ENCODE measurements at places on chromosomes 4 and X.
A peak's percentile ranks its signal among the peaks of the same experiment; 100 is the strongest.

DNA sequence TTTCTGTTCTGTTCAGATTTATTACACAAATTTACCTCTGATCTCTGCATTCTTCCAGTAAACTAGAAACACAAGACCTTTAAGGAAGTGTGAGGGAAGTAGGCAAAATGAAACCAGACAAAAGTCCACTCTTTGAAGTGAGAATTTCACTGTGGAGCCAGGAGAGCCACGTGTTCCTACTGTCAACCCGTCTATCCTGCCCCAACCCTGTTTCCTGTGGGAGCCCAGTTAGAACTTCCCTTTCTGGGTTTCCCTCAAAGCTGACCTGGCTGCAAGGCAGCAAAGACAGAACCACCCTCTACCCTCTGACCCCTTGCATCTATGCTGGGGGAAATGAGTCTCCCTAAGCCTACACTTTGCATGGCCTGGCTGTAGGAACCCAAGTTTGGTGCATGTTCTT, 40.0 kb downstream of the TMEM144 start:
- no peak for DNase-seq

DNA sequence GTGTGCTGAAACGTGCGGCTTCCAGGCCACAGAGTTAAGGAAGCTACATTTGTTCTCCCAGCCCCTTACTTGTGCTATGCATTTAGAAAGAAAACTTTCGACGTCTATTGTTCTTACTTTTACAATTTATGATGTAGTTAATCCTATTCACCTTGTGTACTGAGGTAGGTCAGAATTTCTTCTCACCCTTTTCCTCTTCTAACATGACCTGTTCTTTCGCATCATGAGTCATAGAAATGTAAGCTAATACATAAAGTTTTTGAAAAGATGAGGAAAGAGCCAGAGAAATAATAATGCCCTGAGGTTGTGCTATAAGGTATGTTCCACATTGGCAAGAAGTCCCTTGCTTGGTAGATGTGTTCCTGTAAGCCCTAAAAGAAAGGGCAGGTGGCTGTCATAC, 298.3 kb downstream of the TRIML1 start:
- DNase-seq = no peak

GRCh38 chr4:184824776-184825084, 1.0 kb downstream of the ACSL1 start:
- no peak for DNase-seq

DNA sequence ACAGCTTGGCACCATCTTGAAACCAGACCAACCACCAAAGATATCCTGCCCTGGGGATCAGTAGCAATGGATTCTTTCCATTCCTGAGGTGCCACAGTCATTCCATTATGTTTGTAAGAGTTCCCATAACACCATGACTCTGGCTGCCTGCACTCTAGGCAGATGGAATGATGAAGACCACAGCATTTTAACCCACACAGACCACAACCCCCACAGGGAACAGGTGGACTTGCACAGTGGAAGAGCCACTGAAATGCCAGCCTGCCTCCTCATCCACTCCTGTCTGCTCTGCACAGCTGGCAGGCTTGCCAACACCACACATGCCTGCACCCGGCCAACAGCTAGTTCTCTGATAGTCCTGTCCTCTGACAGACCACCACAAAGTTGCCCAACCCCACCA, 2362.2 kb upstream of the AGA start:
- no peak for DNase-seq

DNA sequence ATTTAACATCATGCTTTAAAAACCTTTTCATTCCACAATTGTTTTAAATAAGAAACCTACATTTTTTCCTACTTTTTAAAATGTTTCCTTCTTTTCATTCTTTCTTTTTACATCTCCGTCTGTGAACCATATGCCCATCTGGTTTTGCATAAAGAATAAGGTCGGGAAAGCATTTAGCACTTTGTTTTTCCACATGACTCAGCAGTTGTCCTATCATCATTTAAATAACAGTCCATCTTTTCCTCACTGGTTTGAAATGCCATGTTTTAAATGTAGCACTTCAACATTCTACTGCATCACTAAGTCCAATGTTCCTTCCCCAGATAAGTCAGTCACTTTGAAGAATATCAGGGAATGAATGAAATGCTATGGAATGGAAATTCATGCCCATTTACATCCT, 128.4 kb downstream of the SH3RF1 start:
- DNase-seq = no peak

DNA sequence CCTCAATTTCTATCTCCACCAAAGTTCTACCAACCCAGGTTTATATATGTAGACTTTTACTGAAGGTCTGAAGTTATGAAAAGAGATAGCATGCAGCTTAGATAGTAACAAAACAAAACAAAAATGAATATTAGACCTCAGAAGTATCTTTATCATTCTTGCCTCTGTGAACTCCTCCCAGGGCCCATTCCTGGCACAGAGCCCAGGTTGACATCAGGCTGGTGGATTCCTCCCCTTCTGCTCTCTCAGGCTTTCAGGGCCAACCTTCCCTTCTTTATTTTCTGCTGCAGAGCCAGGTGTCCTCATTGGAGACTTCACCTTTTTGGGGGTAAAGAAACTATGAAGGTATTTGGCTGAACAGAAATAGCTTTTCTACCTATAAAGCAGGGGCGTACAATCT, 112.8 kb upstream of the PITX2 start:
- peak; percentile 15 for DNase-seq

DNA sequence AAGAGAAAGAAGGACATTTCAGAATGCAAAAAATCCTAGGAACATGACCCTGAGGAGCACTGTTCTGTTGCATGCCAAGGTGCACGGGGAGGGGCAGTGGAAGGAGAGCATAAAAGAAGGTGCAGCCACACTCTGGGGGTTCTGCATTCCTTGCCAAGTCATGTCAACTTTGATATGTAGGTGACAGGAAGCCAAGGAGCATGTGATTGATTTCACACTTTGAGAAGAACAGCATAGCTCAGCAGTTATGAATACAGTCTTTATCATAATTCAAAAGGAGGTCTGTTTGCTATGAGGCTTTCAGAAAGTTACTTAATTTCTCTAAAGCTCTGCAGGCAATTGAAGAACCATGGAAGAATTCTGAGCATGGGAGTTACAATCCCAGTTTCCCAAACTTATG, 50.6 kb downstream of the SCFD2 start:
- DNase-seq = no peak

- DNase-seq = no peak
These were observed 10.7 kb upstream of the YIPF7 start for GRCh38 chr4:44661940-44662622.

DNA sequence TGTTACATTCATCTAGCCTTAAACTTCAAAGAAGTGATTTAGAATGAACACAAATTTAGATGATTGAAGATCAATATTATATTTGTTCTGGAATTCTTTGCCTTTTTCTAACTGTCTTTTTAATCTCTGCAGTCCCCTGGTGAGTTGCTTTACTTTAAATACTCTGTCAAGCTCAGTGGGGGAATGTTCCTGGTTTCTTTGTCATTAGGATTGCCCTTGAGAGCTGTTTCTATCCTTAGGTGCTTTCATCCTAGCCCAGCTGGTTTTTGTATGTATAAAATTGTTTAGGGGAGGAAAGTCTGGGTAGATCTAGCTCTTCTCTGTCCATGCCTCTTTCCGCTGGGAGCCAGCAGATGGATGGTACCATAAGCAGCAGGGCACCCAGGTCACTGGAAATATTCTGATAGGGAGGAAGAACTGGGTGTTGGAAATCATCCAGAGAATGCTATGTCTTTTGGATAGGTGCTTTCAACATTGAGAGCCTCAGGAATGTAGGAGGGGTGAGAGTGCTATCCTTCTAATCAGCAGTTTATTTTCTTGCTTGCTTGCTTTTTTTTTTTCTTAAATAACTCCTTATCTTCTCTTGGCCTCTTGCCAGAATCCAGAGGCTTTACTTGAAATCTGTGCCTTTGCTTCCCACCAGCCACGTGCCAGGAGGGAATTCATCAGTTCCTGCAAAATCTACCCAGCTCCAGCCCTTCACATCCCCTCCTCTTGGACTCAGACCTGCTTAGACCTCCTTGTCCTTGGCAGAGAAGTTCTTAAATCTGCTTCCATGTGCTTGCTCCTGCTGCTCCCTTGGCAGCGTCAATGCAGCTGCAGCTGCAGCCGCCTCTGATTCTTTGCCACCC, 215.3 kb upstream of the ANXA3 start:
- DNase-seq = peak; percentile 28

DNA sequence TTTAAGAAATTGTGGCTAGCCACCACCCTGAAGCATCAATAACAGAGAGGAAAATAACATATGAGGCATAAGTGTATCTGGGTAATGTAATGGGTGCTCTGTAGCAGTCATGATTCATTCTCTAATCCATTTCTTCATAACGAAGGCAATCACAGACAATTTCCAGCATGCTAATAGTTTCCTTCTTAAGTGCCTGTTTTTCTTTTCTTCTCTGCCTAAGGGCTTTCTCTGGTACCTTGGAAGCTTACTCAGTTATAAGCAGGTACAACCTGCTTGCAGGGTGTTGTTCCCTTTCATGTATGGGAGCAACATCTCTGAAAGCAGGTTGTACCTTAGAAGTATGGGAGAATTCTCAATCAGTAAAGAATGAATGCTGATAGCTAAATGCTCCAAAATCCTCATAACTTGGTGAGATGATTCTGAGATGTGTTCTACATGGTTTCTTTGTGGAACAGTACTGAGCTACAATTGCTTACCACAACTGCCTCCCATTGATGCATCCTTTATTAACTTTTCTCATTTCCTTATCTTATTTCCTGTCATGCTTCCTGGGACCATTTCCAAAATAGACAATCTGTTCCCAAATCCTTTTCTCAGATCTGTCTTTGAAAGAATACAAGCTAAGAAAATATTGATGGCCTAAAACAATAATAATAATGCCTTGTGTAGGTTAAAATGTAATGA, 247.6 kb downstream of the PAPSS1 start:
- DNase-seq = no peak

GRCh38 chr4:176549161-176549865, 229.5 kb downstream of the SPCS3 start:
- peak; percentile 58 for DNase-seq

DNA sequence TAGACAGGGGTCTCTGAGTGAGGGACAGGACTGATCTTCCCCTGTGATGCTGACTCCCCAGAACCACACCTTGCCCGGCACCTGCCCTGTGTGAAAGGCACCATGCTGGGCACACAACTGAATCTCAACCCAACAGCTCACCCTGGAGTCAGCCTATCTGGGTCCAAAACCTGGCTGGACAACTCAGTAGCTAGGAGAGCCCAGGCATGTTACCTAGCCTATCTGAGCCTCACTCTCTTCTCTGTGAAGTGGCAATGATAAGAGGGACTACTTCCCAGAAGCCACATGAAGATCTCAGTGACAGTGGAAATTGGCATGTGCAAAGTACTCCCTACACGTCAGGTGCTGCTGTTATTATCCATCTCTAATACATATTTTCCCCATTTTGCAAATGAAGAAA, 44.8 kb upstream of the PPP2R2C start:
- no peak for DNase-seq

DNA sequence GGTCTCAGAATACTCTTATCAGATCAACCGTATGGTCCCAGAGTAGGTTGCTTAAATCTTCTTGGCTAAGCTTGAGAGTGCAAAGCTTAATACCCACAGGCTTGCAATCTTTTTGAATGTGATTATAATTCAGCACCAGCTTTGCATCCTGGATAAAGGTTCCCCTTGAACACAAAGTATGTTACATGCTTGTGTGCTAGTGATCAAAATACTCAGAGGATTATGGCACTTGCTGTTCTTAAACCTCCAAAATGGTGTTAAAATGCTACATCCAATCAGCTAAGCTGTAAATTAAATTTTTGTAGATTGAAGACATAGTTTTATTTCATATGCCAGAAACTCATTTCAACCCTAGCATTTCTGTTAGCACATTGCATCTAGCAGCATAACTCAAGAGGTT, 812.2 kb upstream of the TENM3 start:
- no peak for DNase-seq

- DNase-seq = no peak
These were observed 174.8 kb upstream of the GLRA2 start for GRCh38 chrX:14354521-14354920.

DNA sequence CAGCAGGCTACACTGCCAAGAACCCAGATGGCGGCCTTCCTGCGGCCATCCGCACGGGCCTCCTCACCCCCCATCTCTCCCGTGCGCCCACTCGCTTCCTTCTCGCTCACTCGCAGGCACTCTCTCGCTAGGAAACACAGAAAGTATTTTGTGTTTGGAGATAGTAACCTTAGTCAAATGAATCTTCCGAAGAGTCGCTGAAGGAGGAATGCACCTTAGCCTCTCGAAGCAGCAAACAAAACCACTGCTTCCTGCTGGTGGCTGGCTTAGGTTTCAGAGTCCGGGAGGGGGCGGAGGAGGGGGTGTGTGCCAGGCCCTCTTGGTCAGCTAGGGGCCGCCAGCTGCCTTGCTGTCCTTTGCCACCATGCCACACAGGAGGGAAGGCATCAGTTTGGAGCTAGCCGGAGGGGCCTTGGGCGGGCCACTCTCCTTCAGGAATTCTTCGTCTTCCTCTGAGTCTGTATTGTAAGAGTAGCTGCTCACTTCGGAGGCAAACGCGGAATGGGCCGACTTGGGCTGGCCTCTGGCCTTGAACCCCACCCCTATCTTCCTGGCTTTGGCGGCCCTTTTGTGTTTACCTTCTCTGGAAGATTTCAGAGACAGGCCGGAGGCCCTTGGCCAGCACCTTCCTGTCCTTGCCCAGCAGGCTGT, 73.2 kb upstream of the UCP1 start:
- no peak for DNase-seq

- no peak for DNase-seq
These were observed 460.5 kb upstream of the CNKSR2 start for GRCh38 chrX:20913760-20914159.

DNA sequence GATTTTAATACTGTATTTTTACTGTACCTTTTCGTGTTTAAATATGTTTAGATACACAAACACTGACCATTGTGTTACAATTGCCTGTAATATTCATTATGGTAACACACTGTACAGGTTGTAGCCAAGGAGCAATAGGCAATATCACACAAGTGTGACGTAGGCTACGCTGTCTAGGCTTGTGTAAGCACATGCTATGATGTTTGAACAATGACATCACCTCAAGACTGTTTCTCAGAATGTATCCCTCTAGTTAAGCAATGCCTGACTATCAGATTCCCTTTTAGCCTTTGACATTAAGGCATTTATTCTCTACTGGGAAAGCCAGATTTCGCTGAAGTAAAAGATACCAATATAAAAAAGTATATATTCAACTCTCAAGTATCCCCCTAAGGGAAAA, 66.2 kb downstream of the VCX3A start:
- DNase-seq = no peak

- no peak for DNase-seq
These were observed 71.7 kb downstream of the ABLIM2 start for GRCh38 chr4:8086783-8087445.

DNA sequence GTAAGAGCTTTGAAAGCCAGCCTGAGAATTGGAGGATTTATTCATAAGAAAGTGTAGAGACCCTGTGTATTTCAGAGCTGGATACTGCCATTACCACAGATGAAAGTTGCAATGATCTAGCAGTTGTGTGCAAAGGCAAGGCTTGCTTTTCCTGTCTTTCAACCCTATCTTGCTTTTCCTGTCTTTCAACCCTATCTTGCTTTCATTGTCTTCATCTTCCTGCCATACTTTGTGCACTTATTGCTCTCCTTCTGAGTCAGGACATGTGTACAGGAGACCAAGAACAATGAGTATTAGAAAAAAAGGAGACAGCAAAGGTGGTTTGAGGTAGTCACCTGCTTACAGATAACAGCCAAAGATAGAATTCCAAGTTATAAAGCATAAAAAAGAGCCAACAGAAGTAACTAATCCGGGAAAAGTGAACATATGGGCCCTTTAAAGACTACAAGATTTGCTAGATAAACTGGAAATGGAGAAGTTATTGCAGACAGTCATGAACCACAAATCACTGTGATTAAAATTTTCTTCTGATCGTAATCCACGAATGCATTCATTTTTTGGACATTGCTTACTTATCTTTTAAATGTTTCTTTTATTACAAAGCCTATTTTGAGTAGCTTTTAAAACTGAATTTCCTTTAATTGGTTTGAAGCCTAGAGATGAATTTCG, 17.2 kb downstream of the C1QTNF7 start:
- DNase-seq = no peak

All from mesenchymal stem cell (in vitro differentiated cells and primary cell).